Stimulated activated CD4-positive, alpha-beta T cell treated with anti-CD3 and anti-CD28 coated beads, Interleukin-12 subunit alpha, Interleukin-12 subunit beta, amount 100 ng/mL, for 48 hours (primary cell): ENCODE measurements at places on chromosomes 11 and 22.
A peak's percentile ranks its signal among the peaks of the same experiment; 100 is the strongest.

GRCh38 chr11:6736495-6737121 lies 35.2 kb downstream of the OR2AG2 start:
- no peak for DNase-seq

- no peak for DNase-seq
These were observed 162.5 kb downstream of the ETS1 start for GRCh38 chr11:128424851-128425285.

DNA sequence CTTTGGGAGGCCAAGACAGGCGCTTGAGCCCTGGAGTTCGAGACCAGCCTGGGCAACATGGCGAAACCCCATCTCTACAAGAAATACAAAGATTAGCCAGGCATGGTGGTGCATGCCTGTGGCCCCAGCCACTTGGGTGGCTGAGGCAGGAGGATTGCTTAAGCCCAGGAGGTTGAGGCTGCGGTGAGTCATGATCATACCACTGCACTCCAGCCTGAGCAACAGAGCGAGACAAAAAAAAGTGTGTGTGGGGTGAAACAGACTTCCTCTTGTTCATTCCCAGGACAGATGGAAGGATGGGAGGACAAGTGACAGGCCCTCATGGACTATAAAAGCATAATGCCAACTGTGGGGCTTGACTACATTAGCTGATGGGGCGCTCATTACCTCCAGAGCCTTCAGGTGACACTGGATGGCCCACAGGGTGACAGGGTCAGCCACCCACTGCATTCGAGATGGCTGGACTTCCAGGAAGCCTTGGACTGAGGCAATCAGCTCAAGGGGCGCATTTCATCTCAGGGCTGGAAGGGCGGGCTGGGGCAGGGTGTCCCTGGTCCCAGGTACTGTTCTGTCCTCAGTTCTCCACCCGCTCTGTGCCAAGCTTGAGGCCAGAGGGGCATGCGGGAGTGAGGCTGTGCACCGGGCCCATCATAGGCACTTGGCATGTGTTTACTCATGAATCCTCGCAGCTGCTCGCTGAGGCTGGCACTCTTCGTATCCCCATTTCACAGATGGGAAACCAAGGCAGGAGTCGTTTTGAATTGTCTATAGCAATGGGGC lies 12.5 kb downstream of the NPTXR start:
- DNase-seq, result no peak

GRCh38 chr11:77883775-77884174 lies 62.8 kb downstream of the AAMDC start:
- no peak for DNase-seq

DNA sequence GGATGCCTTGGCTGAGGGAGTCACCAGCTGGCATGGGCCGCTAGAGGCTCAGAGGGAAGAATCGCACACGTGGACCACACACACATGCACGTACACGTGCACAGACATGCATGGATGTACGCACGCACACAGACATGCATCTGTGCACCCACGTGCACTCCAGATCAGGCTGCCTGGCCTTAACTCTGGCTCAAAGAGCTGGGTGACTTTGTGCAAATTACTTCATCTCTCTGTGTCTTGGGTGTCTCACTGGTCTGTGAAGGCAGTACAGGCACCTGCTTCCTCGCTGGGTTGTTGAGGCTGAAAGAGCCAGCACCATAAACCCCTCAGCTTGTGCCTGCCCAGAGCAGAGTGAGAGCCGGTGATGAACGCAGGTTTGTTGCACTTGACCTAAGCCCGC lies 28.7 kb downstream of the TMPRSS6 start:
- no peak for DNase-seq

DNA sequence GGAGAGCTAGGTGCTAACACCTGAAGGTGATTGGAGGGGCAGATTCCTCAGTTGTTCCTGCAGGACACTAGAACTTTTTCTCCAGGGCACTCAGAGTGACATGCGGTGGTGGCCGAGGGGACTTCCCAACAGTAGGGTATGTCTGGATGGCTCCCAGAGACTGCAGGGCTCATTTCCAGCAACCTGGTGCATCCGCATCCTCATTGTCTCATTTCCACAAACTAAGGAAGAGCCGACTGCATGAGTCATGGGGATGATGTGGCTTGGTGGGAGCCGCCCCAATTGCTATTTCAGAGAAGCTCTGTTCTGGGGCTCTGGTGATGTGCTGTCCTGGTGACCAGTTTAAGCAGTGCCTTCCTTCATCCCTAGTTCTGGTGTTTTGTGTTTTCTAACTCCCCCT lies 2.8 kb upstream of the ROBO4 start:
- no peak for DNase-seq

GRCh38 chr22:42704896-42705295 lies 15.8 kb downstream of the A4GALT start:
- no peak for DNase-seq

GRCh38 chr22:23225724-23226496 lies 45.6 kb downstream of the BCR start:
- DNase-seq, result no peak

DNA sequence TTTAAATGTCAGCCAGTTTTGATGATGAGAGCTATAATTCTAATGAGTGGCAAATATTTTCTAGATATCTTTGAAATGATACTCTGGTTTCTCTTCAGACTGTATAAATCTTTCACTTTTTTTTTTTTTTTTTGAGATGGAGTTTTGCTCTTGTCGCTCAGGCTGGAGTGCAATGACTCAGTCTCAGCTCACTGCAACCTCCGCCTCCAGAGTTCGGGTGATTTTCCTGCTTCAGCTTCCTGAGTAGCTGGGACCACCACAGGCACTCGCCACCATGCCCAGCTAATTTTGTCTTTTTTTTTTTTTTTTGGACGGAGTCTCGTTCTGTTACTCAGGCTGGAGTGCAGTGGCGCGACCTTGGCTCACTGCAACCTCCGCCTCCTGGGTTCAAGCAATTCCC lies 113.6 kb downstream of the TEAD1 start:
- DNase-seq, result no peak

- DNase-seq, result no peak
These were observed 32.4 kb downstream of the GALNT18 start for GRCh38 chr11:11589437-11589836.

DNA sequence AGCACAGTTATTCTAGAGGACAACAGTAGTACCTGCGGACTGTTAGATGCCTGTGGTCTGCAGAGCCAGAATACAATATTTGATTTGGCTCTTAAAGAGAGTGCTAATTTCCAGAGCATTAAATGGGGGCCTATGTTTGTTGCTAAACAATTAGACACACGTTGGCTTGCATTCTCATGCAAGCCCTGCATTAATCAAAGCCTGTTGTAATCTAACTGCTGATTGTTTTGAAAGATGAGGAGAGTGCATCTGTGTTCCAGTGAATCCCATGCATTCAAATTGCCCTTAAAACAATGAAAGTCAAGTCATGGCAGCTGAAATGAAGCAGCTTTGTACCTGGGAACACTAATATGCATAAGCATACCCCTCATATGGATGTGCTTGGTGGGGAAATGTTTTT lies 419.4 kb downstream of the DYNC2H1 start:
- no peak for DNase-seq

DNA sequence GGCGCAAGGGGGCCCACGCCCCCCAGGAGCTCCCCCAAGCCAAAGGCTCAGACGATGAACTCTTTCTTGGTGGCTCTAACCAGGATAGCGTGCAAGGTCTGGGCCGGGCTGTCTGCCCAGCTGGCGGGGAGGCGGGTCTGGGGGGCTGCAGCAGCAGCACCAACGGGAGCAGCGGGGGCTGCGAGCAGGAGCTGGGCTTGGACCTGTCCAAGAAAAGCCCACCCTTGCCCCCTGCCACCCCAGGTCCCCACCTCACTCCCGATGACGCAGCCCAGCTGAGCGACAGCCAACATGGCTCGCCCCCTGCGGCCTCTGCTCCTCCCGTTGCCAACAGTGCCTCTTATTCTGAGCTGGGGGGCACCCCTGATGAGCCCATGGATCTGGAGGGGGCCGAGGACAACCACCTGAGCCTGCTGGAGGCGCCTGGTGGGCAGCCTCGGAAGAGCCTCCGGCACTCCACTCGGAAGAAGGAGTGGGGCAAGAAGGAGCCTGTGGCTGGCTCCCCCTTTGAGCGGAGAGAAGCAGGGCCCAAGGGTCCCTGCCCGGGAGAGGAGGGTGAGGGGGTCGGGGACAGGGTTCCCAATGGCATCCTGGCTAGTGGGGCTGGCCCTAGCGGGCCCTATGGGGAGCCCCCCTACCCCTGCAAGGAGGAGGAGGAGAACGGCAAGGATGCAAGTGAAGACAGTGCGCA lies 21.6 kb upstream of the TMEM191C start:
- no peak for DNase-seq

- no peak for DNase-seq
These were observed 13.5 kb upstream of the DTX4 start for GRCh38 chr11:59158206-59159068.

GRCh38 chr11:2204361-2205213 lies 33.0 kb upstream of the TH start:
- no peak for DNase-seq

GRCh38 chr11:72781063-72781312 lies 12.9 kb downstream of the STARD10 start:
- DNase-seq, result no peak

DNA sequence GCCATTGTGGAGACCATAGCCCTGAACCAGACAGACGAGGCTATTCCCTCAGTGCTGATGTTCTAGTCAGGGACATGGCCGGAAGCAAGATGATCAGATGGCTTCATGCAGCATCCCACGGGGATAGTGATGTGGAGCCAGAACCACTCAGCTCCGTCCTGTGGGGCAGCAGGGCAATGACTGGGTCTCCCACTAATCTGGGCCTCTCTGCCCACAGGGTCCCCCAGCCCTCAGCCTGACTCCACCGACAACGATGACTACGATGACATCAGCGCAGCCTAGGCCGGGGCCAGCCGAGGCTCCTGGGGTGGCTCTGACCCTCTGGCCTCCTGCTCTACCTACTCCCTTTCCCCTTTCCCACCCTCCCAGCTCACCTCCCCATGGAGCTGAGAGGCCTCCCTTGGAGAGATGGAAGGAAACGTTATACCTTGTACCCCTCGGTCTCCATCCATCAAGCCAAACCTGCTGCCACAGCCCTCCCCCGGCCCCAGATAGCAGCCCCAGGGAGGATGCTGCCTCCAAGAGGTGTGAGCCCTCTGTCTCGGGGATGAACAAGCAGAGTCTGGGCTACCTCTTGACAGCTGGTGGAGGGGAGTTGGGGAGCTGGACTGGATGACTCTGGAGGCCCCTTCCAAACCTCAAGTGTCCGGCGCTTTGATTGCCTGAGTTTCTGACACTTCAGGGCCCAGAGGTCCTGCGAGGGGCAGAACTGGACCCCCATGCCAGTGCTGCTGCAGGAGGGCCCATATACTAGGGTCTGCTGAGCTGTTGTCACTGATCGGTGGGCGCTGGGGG lies 47.8 kb downstream of the CD6 start:
- DNase-seq, result no peak

DNA sequence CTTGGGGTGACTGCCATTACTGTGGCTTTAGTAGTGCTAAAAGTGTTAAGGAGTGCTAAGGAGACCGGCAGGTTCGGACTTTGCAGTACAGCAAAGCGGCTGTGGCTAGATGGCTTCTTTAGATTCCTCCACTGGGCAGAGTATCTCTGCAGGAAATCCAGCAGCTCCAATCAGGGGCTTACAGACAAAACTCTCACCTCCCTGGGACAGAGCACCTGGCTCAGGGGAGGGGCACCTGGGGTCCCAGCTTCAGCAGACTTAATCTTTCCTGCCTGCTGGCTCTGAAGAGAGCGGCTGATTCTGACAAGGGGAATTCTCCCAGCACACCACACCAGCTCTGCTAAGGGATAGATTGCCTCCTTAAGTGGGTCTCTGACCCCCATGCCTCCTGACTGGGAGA lies 668.8 kb upstream of the TENM4 start:
- DNase-seq, result no peak

DNA sequence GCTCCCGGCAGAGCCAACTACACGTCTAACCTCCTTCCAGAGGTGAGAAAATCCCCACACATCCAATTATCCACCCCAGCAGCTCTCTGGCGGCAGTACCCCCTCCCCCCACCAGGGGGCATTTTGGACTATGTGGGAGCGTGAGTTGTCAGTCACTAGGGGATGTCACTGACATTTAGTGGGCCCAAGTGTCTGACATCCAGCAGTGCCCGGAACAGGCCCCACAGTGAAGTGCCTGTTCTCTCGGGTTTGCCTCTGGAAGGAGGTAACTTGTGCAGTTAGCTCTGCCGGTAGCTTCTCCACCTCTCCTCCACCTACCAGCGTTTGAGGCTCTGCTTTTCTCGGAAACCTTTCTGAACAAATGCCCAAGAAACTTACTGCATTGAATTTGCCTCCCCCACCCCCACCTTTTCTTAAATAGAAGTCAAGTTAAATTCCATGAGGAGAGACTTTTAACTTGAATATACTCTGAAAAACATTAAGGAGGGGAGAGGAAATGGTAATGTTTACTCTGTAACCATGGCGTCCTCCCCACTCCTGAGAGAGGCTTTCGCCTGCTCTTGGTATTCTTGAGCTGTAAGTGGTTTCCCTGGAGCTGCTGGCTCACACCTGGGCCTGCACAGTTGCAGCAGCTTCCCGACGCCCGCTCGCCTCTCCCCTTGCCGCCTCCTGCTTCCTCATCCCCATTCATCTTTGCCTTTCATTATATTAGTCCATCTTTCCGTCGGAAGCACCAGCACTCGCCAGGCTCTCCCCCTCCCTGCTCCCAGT lies 112.8 kb downstream of the WNT7B start:
- peak; percentile 54 for DNase-seq

DNA sequence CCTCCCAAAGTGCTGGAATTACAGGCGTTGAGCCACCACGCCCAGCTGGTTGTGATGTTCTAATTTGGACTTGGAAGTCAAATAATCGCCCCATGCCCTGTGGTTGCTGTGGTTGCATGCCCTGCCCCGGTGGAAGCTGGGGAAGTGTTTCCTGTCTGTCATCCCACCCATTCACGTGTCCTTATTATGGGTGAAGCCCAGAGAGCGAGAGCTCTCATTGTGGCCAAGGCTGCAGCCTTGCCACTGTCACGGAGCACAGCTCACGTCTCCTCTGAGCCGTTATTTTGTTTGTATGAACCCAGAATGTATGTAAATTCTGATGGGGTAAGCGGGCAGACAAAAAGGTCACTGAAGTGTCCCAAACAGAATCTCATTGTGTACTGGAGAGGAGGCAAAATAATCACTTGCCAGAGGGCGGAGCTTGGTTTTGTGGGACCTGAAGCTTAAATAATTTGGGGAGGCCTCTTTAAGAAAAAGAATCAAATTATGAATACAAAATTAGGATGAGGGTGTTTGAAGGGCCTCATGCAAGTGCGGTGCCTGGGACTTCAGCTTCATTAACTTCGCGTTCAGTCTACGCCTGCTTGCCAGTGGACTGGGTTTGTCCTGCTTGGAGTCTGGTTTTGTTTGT lies 25.8 kb upstream of the TREH start:
- DNase-seq, result no peak

GRCh38 chr11:69307421-69307820 lies 13.5 kb downstream of the MYEOV start:
- no peak for DNase-seq

DNA sequence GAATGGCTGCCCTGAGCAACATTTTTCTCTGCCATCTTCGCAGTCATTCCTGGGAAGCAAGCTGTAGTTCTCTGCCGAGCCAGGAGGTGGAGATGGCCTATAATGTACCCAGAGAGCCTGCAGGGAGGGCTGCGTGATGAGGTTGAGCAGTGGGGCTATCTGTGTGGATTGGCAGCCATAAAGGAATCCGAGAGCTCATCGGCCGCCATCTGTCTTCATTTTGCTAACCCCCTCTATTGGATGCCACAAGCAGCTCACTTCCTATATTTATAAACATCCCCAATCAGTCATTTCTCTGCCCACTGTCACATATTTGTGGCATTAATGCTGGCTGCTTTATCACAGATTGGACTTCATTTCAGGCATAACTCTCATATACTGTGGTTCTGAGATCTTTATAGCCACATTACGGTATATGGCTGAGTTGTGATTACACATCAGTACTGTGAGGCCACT lies 209.5 kb downstream of the NTM start:
- DNase-seq, result no peak

- no peak for DNase-seq
These were observed 25.2 kb downstream of the CLMP start for GRCh38 chr11:123169821-123170220.
